ENCODE measurements at places on chromosomes 1 and 21.

DNA sequence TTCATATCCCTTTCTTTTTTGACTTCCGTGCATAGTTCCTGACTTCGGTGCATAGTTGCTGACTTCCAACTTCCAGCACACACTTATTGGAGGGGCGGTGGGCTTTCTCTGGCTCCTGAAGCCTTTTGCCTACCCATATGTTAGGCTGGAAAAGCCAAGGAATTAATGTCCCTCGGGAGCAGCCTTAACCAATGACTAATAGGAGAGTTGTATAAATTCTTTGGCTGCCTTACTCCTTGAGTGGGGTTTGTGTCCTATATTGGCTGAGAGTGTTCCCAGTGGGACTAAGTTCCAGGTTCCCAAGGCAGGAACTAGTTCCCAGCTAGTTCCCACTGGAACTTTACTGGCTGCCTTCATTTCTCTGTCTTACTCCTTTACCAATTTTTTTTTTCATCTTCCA lies 105.7 kb downstream of the ZNF326 start:
- no peak for DNase-seq

GRCh38 chr1:205977402-205978014 lies 25.7 kb downstream of the RAB7B start:
- DNase-seq, result peak; percentile 82

DNA sequence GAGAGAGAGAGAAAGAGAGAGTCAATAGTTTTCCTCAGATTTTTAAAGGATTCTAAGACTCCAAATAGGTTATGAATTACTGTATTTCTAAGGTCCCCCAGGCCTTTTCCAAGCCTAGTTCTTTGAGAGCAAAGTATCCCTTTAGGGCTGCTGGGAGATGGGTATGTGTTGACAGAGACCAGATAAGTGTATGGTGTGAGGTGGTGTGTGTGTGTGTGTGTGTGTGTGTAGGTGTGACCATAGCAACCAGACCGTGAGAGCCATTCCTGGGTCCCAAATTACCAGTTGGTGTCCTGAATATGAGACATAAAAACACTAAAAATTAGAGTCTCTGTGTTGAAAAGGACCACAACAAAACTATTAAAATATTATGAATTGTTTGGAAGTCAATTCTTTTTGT lies 41.7 kb upstream of the DNAJC6 start:
- peak; percentile 69 for DNase-seq

DNA sequence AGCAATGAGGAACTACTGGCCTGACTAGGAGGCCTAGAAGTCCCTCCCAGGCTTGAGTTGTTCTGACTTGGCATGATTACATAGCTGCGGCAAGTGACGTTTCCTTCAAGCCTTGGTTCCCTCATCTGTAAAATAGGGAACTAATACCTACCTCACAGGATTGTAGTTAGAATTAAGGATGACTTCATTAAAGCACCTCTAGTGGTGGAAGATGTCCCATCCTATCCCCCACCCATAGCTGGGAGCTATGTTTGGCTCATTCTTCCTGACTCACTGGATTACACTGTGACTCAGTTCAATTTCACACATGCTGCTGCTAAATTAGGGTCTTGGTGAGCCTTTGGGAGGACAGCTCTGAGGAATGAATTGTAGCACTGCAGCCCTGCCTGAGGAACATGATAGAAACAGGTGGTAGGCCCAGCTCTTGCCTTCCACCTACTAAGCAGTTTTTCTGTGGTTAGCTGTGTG lies 6.0 kb upstream of the SHISA4 start:
- DNase-seq, result peak; percentile 73

- DNase-seq, result no peak
These were observed 15.9 kb downstream of the DUSP10 start for GRCh38 chr1:221725735-221726672.

- DNase-seq, result peak; percentile 25
These were observed 76.3 kb downstream of the UCK2 start for GRCh38 chr1:165903672-165904071.

DNA sequence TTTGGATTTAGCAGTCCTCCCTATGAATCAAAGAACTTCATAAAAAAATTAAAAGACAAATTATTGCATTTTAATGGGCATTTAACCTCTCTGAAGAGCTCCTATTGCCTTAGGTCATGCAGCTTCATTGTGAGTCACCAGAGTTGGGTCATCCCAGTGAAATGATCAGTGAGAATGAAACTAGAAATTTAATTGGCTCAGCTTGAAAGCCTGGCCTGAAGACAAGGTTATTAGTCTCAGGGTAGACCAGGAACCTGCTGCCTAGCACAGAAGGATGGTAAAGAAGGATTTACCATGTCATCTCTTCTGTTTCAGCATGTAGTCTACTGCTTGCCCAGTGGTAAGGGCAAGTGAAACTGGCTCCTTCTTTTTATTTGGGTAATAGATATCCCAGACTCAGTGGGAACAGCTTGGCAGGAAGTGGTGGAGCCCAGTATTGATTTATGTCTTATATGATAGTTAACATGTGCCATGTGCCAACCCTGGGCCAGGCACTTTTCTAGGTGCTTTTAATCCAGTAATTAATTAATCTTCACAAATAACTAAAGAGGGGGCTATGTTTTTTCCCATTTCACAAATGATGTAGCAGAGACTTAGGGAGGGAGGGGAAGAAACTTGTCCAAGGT lies 23.6 kb downstream of the LAMC2 start:
- DNase-seq, result no peak

DNA sequence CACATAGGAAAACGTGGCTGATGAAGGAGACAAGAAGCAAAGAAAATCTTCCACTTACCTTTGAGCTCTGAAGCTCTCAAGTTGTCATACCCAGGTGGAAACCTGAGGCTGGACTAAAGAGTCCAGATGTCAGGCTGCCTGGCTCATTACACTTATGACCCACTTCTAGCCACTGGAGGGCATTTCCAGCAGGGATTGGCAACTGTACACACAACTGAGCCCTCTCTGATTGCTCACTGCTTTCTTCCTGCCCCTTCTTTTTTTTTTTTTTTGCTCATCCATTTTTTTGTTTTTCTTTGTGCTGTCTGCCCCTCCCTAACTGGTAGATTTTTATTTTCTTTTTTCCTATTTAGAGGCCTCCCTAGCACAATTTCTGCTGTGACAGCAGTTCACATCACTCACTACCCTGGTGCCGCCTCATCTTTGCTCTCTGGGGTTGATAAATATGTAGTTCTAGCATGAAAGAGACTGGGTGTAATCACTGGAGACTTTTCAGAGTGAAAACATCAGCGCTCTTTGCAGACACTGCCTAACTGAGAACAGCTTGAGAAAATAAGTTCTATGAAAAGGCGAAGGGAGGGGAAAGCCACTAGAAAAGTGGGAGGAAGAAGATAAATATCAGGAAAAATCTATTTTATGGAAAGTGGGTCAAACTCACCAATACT lies 334.5 kb downstream of the NUF2 start:
- DNase-seq, result no peak

GRCh38 chr1:233671286-233671685 lies 57.4 kb downstream of the KCNK1 start:
- DNase-seq, result no peak

DNA sequence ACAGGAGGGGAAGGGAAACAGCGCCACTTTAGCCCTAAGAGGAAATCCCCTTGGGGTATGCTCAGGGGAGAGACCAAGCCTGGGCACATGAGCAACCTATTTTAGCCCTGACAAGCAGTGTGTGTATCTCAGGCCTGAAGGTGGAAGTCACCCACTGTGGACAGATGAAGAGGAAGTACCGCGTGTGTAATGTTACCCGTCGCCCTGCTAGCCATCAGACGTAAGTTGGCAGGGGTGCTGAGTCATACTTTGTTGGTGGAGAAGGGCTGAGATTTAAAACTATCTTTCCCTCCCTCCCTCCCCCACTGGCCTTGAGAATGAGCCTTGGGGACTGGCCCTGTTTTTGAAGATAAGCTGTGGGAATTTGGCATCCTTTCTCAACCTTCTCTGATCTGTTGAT lies 11.2 kb downstream of the AGO1 start:
- DNase-seq, result no peak

GRCh38 chr1:114467491-114467890 lies 43.5 kb downstream of the TRIM33 start:
- DNase-seq, result no peak

DNA sequence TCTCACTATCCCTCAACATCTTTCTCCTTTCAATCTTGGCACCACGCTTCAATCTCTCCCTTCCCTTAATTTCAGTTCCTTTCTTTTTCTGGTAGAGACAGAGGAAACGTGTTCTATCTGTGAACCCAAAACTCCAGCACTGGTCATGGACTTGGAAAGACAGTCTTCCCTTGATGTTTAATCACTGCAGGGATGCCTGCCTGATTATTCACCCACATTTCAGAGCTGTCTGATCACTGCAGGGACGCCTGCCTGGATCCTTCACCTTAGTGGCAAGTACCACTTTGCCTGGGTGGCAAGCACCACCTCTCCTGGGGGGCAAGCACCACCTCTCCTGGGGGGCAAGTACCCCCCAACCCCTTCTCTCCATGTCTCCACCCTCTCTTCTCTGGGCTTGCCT lies 27.8 kb downstream of the SELL start:
- DNase-seq, result no peak

DNA sequence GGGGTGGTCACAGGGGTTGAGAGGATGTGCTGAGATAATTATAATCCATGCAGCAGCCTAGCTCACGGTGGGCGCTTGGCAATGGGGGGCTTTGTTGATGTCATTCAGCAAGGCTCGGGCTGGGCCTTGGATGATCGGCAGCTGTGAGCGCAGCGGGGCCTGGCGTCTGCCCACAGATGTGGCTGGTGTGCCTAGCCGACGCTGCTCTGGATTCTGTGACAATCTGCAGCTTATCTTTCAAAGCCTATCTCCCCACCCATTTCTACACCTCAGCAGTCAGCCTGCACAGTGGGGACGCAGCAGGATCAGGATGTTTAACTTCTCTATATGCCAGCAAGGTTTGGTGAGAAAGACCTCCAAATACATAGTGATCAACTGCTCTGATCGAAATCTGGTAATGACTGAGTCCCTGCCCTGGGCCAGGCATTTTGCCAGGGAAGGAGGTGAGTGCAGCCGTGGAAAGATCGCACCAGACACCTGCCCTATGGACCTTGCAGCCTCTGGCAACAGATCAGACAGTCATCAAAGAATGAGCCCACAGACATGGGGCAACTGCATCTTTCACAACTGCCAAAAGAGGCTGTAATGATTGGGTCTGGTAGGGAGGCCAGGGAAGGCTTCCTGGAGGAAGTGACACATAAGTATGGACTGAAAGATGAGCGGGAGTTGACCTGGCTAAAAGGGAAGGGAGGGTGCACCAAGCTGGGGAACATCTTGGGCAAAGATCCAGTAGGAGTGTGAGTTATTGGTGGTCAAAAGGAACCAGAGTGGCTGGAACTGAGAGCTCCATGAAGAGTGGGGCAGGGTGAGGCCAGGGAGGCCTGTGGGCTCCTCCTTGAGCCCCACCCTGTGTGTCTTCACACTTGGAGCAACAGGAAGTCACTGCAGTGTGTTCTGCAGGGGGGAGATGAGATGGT lies 35.3 kb downstream of the EPHB2 start:
- peak; percentile 67 for DNase-seq

- no peak for DNase-seq
These were observed 626 bp upstream of the HLCS start for GRCh38 chr21:36966821-36967768.

DNA sequence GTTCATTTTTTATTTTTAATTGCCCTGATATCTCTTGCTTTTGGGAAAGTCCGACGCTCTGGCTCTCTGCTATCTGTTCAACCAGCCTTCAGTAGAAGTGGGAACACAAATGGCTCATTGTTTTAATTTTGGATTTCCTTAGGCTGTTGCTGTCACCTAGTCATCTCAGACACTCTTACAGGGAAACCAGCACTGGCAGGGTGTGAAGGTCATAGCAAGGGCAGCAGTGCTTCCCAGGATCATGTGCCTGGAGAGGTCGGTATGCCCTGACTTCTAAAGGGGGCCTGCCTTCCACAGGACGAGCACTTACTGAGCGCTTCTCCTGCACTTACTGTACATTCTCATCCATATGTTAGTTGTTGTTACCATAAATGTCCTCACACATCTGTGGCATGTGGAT lies 224.2 kb downstream of the DISC1 start:
- DNase-seq, result no peak

DNA sequence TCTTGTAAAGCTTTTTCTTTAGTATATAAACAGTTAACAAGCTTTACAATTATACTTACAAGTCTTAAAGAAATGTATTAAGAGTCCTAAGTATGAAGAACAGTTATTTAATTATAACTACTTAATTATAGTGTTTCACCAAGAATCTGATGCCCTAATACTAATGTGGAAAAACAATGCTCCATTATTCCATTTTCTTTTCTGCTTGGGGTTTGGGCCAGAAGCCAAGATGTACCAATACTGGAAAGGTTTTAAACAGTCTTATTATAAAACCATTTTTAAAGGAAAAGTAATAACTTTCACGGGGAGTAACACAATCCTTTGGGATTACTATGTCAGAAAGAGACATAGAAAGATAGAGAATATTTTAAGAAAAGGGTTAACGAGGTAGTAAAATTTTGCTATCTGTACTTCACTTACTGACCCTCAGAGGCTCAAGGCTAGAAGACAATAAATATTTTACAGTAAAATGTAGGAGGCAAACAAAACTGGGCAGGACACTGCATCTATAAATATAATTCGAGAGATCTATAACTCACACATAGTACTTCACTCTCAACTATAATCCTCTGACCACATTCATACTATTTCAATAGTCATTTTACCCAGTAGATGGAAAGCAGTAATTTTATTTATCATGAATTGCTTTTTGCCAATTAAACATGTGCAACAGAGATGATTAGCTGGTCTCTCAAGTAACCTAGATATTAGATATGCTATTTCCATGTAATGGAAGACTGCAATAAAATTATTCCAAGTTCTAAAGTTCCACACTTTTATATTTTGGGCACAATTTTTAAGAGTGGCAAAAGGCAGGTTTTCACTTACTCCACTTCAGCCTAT lies 63.9 kb downstream of the LTN1 start:
- DNase-seq, result no peak

DNA sequence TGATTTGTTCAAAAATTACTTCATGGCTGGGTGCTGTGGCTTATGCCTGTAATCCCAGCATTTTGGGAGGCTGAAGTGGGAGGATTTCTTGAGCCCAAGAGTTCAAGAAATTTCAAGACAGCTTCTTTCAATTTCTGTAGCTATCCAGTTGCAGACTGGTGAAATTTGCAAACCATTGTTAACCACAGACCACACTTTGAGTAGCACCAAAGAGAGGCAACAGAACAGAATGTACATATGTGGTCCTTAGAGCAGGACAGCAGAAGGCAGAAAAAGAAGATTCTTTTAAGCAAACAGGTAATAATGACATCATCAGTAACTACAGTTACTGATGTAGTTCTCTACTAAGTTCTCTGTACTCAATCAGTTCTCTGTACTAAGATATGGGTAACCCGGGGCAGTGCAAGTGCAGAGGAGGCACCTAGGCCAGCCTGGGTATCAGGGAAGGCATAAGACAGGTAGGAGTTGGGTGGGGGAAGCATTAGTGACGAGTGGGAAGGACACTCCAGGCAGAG lies 5.5 kb upstream of the KLF17 start:
- DNase-seq, result no peak

All from islet precursor cell (in vitro differentiated cells).